Right renal pelvis (tissue), 4 donors: ENCODE measurements at places on chromosomes 5 and 9. TPM values are rescaled to one million over a fixed set of nuclear protein-coding genes. Genes with fewer than 3 reads are reported as not detected.

GRCh38 chr5:136034984-136035383 is 6.2 kb downstream of the TGFBI start:
- no peak for DNase-seq

DNA sequence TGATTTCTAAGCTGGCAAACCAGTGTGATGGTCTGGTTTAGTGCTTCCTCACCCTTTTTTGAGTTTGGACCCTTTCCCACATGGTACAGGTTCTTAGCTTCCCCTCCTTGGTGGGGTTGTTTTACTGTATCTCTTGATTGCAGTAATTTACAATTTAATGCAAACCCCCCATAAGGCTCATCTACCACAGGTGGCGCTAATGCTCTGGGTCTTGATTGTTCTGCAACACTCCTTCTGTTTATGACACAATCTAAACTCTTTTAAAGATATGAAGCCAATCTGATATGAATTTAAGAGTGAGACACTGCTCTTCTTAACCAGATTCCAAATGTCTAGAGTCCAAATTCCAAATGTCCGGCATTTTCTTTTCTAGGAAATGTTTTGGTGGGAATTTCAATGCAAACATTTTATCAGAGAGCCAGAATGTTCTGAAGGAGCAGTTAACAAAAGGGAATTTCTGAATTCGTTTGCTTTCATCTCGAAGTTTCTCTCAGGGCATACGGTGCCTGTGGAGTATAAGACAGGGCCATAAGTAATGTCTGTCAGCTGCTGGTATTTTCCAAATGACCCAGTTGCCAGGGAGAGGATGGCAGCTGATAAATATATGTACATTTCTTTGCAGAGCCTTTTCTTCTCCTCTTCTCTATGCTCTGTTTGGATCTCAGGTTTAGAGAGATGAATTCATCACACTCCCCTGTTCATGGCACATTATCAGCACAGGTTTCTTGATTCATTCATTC is 246.8 kb downstream of the ARHGAP26 start:
- no peak for DNase-seq

DNA sequence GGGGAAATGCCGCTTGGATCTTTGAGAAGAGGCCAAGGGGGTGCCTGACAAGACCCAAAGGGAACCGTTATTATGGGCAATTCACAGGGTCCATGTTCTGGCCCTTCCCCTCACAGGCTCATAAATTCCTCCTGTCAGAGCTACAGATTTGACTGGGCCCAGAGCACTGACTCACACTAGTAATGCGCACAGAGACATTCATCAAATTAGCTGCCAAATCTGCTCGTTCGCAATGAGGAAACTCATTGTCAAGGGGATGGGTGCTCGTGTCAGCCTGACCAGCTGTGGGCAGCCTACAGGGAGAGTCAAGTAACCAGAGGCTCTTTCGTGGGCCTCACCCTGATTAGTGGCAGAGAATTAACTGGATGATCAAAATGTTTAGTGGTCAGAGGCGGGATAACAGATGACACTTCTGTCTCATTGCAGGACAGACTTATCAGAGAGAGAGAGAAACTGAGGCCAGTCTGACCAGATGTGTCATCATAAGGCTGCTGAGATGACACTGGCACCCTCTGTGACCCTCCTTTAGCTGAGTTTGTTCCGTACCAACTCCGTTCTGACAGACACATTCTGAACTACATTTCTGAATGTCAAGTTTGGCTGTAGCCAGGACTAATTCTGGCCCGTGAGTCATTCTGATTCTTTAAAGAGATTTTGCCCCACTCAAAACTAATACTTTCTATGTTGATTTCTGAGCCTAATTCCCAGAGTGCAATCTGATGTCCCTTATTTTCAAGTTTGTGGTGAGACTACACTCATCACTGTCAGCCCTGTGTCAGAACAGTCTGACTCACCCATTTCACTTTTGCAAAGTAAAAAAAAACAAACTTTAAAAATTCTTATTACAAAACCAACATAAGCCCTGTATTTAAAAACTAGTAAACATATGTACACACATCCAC is 377.1 kb downstream of the ACTL7B start:
- DNase-seq = no peak

DNA sequence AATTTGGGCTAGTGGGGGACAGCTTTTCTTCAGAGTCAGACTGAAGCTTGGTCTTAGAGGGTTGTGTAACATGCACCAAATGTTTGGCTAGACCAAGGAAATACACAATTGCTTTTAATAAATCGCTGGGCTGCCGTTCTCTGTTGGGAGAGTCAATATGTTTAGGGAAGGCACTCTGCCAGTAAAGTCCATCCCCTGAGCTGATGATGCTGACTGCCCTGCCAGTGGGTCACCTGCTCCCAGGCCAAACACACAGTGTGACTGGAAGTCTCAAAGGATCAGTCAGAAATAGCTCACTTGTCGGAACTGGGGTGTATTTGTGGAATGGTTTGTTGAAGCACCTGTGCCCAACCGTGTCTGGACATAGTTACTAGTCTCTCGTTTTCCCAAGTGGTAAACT is 17.9 kb upstream of the ZNF474 start:
- no peak for DNase-seq

CDC14B gene
- polyA plus RNA-seq = 29.8 TPM
